ENCODE measurements at places on chromosomes 11 and 22.

DNA sequence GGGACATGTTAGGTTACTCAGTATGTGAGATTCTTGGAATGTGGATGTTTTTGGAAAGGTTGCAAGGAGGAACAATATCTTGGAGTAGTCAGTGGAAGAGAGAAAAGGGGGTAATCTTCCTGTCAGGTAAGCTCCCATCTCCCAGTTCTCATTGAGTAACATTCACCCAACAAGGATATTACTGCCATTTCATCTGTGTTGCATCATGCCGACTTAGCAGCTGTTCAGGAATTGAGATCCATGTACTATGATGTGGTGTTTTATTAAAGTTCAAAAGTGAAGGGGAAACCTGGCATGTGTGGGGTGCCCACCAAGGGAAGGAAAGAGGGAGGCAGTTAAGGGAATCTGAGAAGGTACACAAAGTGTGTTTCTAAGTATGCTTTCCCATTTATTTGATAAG, 58.4 kb upstream of the RASSF10 start:
- no peak for DNase-seq

DNA sequence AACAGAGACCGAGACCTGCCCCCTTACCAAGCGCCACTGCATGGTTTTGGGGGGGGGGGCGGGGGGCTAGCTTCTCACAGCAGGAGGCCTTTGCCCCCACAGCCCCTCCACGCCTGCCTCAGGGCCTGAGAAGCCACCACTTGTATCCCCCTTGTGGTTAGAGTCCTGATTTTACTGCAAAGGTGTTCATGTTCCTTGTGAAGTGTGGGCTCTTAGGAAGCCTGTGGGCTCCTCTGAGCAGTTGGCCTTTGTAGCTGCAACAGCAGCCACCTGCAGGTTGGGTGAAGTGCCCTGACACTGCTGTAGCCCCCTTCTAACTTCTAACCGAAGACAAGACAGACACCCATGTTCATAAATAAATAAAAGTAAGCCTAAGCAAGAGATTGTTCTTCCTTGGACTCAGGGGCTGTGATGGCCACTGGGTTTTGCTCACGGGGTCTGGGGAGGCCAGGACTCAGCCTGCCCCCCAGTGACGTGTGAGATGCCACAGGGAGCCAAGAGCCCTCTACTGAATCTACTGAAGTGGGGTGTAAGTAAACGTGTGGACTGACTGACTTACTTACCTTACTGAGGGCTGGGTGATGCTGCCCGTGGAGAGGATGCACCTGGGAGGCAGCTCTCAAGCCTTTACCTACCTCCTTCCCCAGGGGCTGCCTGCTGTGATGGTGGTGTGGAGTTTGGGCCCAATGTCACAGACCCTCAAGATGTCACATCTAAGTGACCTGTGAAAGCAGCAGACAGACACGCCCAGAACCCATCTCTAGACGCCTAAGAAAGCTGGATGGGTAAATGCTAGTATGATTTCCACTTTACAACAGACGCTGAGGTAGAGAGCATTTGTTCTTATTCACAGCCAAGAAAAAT, 25.8 kb downstream of the USP35 start:
- no peak for DNase-seq

DNA sequence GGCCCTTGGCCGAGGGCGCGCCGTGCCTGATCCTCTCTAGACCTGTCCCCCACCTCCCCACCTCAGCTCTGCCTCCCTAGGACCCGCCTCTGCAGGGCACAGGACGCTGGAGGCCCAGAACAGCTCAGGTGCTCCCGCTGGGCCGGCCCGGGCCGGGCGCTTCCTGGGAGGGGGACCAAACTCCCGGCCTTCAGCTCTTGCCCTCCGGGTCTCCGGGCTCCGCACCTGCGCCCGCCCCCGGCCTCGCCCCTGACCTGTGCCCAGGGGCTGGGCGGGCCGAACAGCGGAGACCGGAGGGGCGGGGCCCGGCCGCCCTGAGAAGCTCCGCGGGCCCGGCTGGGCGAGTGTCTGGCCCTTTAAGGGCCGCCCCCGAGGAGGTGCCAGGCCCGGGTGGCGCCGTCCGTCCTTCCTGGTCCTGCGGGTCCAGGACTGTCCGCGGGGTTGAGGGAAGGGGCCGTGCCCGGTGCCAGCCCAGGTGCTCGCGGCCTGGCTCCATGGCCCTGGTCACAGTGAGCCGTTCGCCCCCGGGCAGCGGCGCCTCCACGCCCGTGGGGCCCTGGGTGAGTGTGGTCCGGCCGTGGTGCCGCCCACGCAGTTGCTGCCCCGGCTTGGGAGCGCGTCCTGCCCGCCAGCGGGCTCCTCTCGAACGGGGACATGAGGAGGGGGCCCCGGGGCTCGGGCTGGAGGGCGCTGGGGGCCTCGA, at the start of gene SSH3:
Gene SSH3 (plus strand): TSS at position 399 of the 703 bp plus-strand sequence. CDS start 96 bp downstream, at position 495.
- no peak for DNase-seq

DNA sequence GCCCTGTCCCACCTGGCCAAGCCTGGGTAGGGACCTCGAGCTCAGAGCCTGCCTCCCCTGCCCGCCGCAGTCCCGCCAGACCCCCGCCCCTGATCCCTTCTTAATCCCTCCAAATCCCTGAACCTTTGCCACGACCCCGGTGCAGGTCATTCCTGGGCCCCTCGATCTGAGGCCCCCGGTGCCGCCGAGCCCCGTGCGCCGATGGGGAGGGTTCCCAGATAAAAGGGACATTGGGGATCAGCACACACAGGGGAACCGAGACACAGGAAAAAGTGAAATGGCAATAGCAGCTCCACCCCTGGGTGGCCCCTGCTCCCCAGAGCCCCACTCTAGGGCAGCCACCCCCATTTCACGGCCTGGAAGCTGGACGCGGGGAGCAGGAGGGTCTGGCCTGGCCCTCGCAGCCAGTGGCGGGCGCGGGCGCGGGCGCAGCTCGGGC, 1.3 kb upstream of the WNT7B start:
- DNase-seq, result no peak

DNA sequence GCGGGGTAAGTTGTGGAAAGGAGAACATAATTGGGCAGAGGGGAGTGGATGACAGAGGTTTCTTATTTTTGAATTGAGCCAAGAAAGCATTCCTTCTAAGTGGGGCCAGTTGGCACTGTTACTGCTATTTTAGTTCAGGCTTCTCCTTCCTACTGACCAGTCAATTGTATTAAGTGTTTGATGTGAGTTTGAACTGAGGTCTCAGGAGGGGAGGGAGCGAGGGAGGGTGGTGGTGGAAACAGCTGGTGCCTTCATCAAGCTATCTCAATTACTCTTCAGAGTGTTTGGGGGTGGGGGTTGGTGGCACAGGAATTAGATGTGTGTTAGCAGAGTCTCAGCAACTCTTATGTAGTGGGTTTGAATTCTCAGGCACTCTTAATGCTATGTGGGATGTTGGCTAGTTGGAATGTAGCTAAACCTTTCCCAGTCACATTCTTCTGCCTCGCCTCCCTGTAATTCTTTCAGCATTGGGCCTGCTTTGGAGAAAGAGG, 14.5 kb downstream of the CTNND1 start:
- DNase-seq, result no peak

DNA sequence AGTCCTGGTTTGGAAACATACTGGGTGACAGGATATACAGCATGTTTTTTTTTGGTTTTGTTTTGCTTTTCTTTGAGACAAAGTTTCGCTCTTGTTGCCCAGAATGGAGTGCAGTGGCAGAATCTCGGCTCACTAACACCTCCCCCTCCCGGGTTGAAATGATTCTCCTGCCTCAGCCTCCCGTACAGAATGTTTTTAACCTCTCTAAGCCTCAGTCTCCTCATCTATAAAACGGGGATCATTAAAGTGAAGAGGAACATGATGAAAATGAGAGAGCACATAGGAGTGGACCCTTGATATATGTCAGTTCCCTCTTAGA, 28.1 kb upstream of the SCARF2 start:
- no peak for DNase-seq

GRCh38 chr11:58900479-58901420, 38.5 kb upstream of the GLYATL1 start:
- peak; percentile 43 for DNase-seq

DNA sequence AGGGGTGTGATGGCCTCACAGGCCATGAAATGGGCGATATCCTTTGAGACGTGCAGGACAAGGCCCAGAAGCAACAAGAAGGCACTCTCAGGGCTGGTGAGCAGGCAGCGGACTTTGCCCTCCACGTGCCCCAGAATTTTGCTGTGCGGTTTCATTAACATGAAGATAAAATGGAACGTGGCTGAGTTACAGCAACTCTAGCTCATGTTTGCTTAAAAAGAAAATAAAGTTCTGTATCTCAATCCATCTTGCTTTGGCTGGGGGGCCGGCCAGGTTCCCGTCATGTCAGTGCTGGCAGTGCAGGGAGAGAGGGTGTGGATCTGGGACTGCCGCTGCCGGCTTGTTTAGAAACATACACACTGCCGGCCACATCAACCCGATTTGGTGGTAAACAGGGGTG, 370.1 kb downstream of the OPCML start:
- DNase-seq, result no peak

GRCh38 chr11:20715464-20715863, 46.1 kb downstream of the NELL1 start:
- DNase-seq, result no peak

- no peak for DNase-seq
Measured at GRCh38 chr11:3929232-3929631, 73.8 kb downstream of the STIM1 start.

DNA sequence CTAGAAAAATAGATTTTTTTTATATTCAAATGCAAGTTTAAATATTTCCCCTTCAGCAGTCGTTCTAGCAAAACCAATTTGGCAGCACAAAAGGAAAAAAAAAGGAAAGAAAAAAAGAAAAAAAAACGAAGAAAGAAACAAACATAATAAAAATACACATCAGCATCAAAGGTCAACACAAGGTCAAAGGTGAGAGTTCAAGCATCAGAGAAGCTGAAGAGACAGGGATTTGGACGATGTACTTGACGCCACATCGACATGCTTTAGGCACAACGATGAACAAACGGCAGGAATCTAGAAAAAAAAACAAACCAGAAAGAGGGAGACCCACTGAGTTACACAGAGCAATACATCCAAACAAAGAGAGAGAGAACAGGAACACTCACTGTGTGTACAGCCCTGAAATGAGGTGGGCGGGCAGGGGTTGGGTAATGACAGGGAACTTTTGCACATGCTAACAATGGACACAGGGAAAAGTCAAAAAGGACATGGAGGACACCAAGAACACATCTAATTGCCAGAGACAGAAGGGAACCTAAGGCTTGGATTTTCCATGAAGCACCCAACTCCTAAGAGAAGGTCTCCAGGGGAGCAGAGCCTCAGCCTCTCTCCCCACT, 19.8 kb upstream of the RAPSN start:
- no peak for DNase-seq

DNA sequence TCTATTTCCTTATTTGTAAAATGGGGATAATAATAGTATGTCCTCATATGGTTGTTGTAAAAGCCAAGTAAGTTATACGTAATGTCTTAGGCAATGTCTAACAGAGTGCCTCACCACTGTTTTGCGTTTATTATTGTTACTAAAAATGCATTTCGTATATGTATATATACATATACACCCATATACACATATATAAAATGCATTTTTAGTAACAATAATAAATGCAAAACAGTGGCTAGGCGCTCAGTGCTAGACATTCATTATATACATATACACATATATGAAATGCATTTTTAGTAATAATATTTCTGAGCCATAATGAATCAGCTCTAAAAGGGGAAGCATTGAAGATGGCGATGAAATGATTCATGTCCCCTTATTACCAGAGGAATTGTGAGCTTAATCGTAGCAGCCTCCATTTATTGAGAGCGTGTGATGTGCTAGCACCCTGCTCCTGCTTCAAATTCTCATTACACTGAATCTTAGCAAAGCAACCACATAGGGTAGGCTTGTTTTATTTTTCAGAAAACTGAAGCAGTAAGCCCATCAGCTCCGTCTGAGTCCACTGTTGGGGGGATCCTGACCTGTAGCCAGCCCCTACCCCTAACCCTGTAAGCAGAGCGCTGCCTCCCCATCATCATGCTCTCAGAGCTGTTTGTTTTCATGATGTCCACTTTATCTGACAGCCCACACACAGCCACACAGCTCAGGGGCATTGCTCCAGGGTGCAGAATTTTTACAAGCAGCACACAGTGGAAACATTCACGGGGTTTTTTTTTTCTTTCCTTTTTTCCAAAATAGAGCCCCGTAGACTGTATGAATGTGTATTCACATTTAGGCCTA, 97.1 kb upstream of the NAV2 start:
- no peak for DNase-seq

GRCh38 chr11:131703311-131703710, 332.9 kb downstream of the NTM start:
- no peak for DNase-seq

DNA sequence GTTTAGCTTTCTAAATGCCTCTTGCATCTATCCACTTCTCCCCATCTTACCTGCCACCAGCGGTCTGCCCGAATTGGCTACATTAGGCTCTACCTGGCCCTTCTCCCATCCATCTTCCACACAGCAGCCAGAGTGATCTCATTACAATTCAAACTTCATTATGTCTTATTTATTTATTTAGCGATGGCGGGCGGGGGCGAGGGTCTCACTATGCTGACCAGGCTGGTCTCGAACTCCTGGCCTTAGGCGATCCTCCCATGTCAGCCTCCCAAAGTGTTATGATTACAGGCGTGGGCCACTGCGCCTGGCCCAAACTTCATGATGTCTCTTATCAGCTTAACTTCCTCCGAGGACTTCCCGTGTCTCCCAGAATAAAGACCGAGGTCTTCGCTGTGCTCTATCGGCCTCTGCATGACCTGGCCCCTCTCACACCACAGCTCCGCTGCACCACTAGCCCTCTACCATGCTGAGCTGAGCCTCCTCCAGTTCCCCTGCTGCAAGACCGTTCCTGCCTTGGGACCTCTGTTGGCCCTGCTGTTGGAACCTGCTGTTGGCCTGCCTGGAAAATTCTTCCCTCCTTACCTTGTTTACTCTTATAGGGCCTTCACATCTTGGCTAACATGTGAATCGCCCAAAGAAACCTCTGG, 870 bp upstream of the CTTN start:
- DNase-seq, result no peak

DNA sequence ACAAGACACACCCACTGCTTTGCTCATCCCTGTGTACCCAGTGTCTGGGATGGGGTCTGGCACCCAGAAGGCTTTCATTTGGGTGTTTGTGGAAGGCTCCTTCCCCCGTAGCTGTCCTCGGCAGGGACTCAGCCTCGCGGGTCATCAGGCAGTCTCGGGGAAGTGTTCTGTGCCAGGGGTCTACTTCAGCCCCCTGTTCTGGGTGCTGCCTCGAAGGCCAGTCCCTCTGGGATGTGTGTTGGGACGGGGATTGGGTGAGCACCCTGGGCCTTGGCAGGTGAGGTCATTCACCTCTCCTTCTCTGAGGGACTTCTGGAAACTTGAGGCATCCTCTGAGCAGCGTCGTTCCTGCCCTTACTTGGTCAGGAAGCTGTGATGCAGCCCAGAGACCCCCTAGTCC, 65.5 kb downstream of the RPUSD4 start:
- no peak for DNase-seq

DNA sequence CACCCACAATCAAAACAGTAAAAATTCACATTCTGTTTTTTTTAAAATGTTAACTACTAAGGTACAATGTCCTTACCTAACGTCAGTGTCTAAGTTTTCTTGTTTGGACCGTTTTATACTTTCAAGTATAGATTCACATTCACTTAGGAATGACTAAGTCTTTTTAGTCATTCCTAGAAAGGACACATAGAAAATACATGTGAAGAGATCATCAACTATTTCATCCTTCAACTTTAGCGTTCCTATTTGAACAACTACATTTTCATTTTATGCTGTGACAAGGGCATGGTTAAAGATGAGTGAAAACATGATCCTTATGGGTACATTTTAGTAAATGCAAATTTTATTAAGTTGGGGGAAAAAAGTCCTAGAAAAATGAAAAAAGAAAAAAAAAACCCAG, 62.8 kb downstream of the DDX10 start:
- DNase-seq, result no peak

GRCh38 chr11:95154514-95154913, 64.9 kb downstream of the ENDOD1 start:
- DNase-seq, result no peak

GRCh38 chr11:20937826-20938225, 268.4 kb downstream of the NELL1 start:
- no peak for DNase-seq
